ENCODE measurements at places on chromosomes 1 and 21.
A peak's percentile ranks its signal among the peaks of the same experiment; 100 is the strongest.

- DNase-seq: no peak
Observed at GRCh38 chr1:163069142-163069541, at the start of gene RGS4. Gene RGS4 (plus strand): TSS chr1:163069361. CDS start chr1:163069485, 124 bp downstream.

GRCh38 chr1:115951560-115951959 is 24.8 kb upstream of the SLC22A15 start:
- DNase-seq: no peak

GRCh38 chr21:36694031-36694515 is 4.8 kb upstream of the SIM2 start:
- DNase-seq: no peak

DNA sequence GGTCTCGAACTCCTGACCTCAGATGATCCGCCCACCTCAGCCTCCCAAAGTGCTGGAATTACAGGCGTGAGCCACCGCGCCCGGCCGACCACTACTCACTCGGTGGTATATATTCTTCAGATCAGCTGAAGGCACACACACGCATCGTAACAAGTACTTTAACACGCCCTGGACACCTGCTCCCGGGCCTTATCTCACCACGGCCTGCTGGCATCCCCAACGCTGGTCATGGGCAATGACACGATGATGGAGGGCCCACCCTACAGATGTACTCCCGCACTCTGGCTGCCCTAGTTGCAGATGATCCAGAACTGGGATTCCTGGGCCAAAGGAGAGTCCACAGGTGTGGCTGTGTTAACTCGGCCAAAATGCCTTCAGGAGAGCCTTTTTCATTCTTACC is 11.6 kb downstream of the UBE2J2 start:
- peak; percentile 67 for DNase-seq

DNA sequence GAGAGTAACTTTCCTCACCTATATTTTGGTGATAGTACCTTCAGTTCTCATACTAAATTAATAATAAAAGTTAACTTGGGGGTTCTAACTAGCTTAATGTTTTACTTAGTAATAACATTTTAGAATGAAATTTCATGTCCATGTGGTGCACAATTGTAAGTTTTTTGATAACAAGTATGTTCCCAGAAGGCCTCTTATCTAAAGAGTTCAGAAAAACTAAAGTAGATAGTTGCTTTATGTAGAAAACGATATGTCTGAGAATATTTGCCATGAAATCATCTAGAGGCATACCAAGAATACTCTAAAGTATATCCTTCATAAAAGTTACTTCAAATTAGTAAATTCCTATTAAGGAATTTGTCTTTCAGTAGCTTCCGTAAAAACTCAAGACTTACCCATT is 10.2 kb upstream of the ADCY10 start:
- peak; percentile 77 for DNase-seq

DNA sequence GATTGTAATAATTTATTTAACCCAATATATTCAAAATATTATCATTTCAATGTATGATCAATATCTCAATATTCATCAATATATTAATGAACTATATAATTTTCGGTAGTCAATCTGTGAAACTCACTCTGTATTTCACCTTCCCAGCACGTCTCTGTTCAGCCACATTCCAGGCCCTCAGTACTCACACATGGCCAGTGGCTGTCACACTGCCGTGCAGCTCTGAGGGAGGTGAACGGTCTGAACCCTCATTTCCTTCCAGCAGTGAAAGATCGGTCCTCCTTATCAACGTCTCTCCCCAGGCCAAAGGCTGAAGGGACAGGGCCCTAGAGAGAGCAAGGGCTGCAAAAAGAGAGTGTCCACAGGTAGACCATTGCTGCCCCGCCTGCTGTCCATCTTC is 39.5 kb upstream of the ZNF124 start:
- no peak for DNase-seq

GRCh38 chr1:147541672-147542568 is 619 bp downstream of the BCL9 start:
- no peak for DNase-seq

DNA sequence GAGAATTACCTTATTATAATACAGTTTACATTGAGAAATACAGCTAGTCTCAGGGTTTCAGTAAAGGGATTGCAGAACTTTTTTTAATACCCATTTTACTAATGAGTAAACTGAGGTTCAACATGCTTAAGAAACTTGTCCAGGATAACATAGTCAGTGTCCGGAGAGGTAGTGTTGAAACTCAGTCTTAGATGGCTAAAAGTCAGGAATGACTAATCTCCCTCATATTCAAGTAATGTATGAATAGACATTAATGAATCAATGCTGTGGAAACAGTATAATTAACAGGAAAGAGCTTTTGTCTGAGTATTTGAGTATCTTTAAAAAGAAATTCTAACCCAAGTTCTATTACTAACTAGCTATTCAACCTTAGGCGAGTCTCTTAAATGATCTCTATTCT is 397.6 kb downstream of the PLA2G4A start:
- DNase-seq: no peak

DNA sequence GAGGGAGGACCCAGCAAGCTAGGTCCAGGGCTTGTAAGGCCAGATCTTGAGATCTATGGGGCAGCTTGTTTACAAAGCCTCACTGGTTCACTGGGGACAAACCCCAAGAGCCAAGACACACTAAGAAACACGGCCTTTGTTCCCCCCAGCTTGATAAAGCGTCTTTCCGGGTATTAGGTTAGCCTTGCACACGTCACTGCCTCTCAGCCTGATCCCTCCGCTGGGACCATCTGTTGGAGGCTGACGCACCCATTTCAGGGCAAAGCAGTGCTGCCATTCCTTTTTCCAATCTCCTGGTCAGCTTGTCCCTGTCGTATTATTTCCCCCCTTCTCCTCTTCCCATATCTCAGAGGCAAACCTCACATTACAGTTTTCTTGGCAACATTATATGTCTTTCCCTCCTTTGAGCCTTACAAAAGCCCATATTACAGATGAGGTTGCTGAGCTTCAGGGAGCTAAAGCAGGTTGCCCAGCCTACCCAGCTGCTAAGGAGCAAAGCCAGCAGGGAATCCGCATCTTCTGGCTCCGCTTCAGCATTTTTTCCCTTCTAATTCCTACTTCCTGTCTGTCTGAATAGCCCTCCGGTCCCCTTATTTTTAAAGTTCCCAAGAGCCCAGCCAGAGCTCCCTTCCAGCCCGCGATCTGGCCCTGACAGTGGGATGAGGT is 4.1 kb downstream of the HEYL start:
- no peak for DNase-seq

DNA sequence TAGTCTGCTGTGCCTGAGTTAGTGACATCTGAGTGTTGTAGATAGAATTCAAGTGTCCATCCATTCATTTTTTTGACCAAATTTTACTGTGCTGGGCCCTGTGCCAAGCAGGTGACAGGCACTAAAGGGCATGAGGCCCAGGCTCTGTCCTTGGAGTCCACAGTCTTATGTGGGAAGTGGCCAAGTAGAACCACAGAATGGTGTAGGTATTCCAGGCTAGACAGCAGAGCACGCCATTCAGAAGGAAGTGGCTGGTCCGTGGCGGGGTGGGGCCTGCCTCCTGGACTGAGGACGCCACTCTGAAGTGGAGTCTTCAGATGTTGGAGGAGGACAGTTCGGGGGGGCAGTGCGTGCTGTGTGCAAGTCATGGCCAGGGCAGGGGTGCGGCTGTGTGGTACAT is 68.9 kb upstream of the ACTL8 start:
- DNase-seq: no peak

DNA sequence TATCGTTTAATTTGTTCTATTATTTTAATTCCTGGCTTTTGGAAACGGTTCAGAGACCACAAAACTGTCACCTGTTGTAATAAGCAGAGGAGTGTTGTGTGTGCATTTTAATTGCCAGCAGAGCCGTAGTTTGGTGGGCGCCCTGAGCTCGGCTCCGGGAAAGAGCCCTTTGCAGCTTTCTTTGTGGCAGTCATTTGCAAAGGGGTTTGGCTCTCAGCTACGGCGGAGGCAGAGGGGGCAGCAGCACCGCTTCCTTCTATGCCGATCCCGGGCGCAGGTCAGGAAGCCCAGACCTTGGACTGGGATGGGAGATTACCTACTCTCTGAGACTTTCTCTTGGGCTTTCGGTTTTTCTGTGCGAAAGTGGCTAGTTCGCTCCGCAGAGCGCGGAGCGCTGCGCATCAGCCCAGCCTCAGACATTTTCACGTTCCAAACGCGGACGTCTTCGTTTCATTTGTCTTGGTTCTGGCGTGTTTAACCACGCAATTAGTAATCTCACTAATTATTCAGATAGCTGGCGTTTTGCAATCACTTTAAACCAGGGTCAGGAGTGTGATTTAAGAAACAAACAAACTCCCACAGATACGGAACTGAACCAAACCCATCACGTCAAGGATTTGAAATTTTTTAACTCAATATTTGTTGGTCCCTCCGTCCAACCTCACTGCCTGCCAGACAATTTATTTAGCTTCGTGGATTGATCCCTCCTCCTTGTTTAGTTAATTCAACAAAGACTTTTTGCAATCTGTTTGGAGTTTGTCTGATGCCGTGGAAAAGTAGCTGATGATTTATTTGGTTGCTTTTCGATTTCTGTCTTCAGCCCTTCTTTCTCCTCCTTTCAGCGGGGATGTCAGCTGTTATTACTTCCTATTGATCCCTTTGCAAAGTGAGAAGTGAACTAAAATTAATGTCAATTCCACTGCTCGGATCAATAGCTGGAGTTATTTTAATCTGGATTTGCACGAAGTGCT is 3.9 kb downstream of the RNF220 start:
- DNase-seq: no peak

DNA sequence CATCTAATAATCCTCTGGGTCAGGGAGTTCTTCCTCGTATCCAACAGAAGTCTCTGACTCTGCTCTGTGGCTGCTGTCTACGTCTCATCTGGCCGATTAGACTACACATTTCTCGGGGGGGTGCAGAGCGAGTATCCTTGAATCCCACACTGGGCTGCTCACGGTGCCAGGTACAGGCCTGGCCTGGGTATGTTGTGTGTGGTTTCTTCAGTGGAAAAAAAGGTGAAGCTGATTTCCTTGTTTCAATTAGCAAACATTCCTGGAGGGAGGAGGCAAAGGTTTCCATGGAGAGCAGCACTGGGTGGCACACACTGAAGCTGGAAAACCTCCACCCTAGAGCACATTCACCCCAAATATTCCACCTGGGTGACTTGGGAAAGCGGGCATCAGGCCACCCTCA is 2.0 kb upstream of the RAB7B start:
- DNase-seq: no peak

DNA sequence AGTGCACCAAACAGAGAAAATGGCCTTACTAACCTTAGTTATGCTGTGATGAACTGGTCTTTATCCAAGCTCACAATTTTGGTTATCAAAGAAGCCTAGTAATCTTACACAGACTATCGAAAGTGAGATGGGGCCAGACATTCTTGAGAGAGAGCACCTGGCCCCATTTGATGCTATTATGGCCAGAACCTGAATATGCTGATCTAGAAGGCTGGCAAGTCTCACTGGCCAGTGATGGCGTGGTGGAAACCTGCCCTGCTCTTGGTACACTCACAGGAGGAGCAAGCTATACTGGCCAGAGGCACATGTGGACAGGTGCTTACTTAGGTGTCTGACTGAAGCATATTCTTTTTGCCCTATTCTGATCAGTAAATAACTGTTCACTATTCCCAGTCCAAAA is 357.8 kb upstream of the ZRANB2 start:
- DNase-seq: no peak

- no peak for DNase-seq
Observed at GRCh38 chr1:21811875-21812305, at the start of gene LDLRAD2. Gene LDLRAD2 (plus strand): TSS chr1:21812265. CDS start chr1:21812452, 187 bp downstream.

GRCh38 chr1:204348242-204348641 is 11.5 kb downstream of the PLEKHA6 start:
- no peak for DNase-seq

DNA sequence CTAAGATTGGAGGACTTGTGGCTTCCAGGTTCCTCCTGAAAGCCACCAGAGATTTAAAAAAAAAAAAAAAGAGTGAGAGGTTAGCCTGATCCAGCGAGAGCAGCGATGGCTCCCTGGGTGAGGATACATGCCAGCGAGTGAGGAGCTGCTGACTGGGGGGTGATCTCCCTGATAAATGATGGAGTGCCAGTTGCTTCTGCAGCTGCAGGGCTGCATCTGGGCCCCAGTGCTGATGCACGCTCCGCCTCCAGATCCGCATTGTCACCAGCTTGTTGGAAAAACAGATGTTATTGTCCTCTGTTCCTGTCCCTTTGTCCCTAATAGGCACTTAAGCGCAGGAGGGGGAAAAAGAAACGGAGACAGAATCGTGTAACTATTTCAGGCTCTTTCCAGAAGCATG is 28.6 kb downstream of the UBIAD1 start:
- no peak for DNase-seq

- DNase-seq: no peak
Observed at GRCh38 chr1:183291216-183291762, 105.2 kb downstream of the LAMC2 start.

- no peak for DNase-seq
Observed at GRCh38 chr1:26375081-26375480, 2.5 kb upstream of the ZNF683 start.
